Globus pallidus (tissue), 1 donor: ENCODE measurements at places on chromosomes 7 and 10.

DNA sequence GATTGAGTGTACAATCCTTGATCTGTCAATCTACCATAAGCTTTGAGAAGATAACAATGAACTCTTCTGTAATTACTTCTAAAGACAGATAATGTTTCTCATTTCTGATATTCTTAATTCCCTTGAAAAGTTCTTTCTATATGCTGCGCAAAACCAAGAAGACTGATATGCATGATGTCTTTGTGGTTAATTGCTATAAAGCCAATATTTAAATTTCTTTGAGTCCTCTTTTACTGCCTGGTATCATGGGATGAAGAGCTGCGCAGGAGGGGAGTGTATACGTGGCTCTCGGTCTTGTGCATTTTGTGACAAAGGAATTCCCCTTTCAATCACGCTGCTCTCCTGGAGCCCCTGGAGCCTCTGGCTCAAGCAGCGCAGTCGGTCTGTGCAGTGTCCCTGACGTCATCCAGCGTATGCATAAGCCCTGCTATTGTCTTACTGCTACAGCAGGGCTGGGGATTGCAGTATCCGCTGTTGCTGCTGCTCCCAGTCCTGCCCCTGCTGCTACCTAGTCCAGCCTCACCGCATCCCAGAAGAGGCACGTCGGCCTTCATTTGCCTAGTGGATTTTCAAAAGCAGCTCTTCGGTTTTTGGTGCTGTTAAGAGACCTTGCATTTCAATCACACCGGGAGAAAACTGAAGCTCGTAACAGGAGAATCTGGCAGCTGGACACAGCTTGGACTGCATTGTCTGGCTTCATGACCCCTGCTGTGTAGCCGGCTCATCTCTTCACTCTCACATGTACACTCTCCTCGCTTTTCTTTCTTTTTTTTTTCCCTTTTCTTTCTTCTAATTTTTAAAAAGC lies 66.7 kb downstream of the ST7 start:
- peak; percentile 96 for DNase-seq

DNA sequence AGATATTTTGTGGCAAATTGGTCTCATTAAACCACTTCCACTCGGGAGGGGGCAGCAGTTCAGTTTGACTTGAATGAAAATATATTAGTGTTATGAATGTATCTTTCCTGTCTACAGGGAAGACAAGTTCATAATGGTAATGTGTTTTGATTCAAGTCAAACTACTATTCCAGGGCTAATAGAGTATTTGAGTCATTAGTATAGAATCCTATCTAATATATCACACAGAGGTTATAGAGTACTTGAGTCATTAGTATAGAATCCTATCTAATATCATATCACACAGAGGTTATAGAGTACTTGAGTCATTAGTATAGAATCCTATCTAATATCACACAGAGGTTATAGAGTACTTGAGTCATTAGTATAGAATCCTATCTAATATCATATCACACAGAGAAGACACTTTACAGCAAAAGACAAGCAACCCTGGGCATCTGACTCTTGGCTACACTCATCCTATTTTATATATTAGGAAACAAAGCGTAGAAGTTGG lies 199.7 kb upstream of the MAGI2 start:
- DNase-seq: no peak

- no peak for DNase-seq
Measured at GRCh38 chr7:50261593-50261992, 42.9 kb upstream of the IKZF1 start.

- DNase-seq: no peak
Measured at GRCh38 chr7:30932562-30932961, 20.9 kb downstream of the AQP1 start.

DNA sequence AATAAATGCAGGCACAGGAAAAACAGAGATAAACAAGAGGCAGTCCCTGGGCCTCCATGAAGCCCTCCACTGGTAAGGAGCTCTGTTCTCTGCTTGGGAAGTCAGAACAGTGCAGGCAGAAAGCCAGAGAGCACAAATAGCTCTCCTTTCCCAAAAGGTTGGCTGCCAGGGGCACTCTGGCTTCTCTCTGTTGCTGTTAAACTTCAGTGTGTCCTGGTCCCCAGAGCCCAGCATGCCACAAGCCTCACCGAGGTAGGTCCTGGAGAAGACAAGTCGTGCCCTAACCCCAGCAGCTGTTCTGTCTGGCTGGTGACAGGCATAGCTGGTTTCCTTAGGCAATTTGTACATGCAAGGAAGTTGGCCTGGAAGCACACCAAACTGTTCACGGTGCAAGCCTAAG lies 17.3 kb downstream of the SLC16A12 start:
- no peak for DNase-seq

- no peak for DNase-seq
Measured at GRCh38 chr10:103635580-103635979, 142.1 kb downstream of the NEURL1 start.

DNA sequence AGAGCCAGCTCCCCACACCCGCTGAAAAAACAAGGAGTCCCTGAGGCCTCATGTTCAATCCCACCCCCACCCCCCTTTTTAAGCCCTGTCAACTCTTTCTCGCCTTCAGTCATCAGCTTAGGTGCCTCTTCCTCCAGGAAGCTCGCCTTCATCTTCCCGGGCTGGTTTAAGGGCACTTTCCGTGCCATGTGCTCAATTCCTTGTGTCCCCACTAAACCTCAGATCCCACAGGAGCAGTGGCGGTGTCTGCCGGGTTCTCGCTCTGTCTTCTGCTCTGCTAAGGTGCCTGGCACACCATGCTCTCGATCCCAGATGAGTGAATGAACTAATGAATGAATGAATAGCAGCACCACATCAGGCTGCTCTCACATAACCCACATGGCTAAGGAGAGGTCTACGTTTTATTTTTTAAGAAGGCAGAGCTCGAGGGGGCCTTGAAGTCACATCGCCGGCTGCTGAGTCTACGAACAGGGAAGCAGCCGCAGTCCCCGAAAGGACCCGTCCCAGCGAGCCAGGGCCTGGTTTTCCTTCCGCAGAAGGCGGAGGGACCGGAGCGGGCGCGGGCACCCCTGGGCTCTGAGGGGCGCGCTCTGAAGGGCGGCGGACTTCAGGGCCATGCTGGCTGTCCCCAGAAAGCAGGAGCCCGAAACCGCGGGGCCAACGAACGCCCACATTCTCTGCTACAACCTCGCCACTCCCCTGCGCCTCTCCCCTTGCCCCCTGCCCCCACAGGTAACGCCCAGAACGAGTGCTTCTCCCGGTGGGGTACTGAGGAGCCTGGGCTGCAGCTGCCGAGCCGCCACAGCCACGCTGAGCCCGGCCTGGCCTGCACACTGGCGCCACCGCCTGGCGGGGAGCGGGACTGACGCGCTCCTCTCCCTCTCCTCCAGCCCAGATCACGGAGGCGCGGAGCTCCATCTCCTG lies 73.4 kb upstream of the KCNMA1 start:
- peak; percentile 42 for DNase-seq

DNA sequence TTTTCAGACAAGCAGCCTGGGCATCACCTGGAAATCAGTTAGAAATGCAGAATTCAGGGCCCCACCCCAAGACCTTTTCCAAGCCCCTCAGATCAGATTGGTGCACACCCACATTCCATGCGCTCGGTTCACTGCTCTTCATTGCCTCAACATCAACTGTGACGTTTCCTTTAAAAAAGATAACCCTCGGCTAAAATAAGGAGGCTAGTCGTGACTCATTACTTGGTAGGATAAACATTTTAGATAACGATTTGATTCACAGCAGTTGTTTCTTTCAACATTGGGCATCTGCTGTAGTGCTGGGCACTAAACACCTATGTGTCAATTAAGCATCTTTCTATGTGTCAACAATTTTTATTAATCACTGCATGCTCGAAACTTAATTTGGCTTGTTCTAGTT lies 191.1 kb upstream of the LRGUK start:
- no peak for DNase-seq

DNA sequence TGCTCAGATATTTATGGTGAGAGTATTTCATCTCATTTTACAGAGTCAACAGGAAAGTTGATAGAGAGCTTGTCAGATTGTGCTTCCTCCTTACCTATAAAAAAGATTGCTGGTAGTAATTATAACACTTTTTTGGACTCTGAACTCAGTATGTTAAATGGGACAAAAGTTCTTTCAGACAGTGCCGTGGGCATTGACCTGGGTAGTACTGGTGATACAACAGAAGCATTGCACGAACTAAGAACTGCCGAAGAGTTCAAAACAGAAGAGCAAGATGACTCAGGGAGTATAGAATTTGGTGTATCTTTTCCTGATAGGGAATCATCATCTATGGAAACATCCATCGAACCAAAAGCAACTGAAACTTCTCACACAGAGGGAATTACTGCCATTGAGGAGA lies 58.6 kb downstream of the LOXL4 start:
- DNase-seq: no peak

DNA sequence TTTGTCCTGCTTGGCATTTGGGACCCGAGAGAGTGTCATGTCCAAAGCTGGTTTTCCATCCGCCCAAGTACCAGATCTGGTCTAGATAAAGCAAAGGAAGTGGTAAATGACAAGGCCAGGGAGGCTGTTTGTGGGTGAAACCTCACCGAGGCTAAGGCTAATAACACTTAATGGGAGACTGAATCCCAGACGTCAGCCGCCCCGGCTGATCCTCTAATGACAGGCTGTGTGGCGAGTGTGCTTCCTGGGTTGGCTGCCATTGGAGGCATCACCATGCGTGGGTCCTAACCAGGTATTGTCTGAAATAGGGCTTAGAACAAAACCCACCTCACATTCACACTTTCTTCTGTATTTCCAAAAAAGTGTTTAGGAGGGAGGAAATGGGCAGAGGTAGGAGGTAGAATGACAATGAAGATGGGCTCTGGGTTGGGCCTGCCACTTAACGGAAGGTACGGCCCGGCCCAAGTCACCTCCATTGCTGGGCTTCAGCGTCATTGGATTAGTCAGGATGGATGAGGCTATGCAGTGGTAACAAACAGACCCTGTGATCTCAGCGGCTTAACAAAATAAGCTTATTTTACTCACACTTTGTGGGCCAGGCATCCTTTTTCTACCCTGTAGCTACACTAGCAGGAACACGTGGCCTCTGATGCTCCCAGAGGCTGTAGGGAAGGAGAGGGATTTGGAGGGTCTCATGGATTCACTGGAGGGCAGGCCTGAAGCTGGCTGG lies 59.7 kb downstream of the PROSER2 start:
- DNase-seq: no peak

GRCh38 chr10:94344522-94345122 lies 18.1 kb downstream of the NOC3L start:
- DNase-seq: no peak

GRCh38 chr10:72320676-72321247 lies 34.0 kb downstream of the DNAJB12 start:
- DNase-seq: no peak

DNA sequence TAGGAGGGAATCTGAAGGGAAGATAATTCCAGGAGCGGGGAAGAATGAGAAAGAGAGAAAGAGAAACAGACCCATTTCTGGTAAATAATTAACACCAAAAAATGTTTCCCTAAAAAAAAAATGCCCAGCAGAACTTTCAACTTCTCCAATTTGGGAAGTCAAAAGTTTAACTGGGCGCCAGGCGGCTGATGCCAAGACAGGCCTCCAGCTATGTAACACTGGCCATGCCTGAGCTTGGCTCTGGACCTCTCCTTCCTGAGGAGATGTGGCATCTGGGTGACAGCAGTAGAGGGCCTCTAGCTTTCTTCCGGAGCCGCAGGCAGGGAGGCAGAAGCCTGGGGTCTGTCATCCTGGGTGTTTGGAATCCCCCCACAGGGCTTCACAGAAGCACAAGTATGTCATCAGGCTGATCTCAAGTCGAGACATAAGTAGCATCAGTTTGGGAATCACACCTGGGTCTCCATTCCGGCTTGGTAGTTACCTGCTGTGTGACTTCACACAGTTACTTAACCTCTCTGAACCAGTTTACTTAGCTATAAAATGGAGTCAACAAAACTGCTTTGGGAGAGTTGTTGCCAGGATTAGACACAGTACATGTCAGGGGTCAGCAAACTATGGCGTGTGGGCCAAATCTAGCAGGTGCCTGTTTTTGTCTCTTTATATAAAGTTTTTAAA lies 50.5 kb upstream of the TCF7L2 start:
- DNase-seq: no peak

DNA sequence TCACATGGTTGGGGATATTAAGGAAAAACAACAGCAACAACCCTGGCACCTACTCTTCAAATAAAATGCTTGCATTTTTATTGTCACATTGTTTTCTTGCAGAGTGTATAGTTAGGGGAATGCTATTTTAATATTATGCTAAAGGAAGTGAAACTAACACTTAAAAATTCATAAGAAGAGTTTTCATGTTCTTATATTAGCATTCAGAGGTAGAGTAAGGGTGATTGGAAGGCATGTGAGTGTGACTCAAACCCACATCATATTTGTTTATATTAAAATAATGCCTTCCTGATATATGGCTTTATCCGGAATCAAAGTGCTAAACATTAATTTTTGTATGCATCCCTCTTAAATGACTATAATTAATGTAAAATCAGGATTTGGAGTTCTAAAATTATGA lies 59.8 kb upstream of the TES start:
- DNase-seq: no peak

- DNase-seq: peak; percentile 16
Measured at GRCh38 chr7:12637819-12638592, 49.4 kb upstream of the ARL4A start.

GRCh38 chr10:43053825-43054224 lies 23.0 kb upstream of the RET start:
- DNase-seq: no peak

DNA sequence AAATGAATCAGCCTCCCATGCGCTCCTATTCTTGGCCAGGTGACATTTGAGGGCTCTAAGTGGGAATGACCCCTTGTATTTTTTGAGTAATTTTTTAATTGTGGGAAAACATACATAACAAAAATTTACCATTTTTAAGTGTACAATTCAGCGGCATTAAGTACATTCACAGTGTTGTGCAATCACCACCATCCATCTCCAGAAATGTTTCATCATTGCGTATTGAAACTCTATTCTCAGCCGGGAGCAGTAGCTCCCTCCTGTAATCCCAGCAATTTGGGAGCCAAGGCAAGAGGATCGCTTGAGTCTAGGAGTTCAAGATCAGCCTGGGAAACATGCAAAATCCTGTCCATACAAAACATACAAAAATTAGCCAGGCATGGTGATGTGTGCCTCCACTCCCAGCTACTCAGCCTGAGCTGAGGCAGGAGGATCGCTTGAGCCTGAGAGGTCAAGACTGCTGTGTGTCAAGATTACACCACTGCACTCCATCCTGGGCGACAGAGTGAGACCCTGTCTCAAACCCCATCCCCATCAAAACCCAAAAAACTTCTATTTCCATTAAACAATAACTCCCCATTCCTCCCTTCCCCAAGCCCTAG lies 2.5 kb downstream of the ANTXRL start:
- DNase-seq: no peak

- DNase-seq: no peak
Measured at GRCh38 chr7:137282043-137282442, 61.5 kb downstream of the PTN start.

- no peak for DNase-seq
Measured at GRCh38 chr10:25811052-25811685, 122.9 kb upstream of the MYO3A start.
